GM23248 (cell line): ENCODE measurements at places on chromosomes 4 and X. TPM values are rescaled to one million over a fixed set of nuclear protein-coding genes. Genes with fewer than 3 reads are reported as not detected.

The FAM9B gene
- total RNA-seq: not detected in 2 replicates

The UGT2A3 gene
- total RNA-seq: not detected in 2 replicates

The PUDP gene
- 4.0 and 11.8 TPM in 2 replicates for total RNA-seq

The GAB3 gene
- 0.25 and 0.76 TPM in 2 replicates for total RNA-seq

The FGF2 gene
- 293 and 306 TPM in 2 replicates for total RNA-seq

The CPLX1 gene
- total RNA-seq: not detected in 2 replicates

The CSAG1 gene
- not detected in 2 replicates for total RNA-seq

The ATP2B3 gene
- total RNA-seq: not detected in 2 replicates

The ZCCHC12 gene
- not detected in 2 replicates for total RNA-seq

The PCDH18 gene
- total RNA-seq: 236 and 255 TPM in 2 replicates

The NOX1 gene
- not detected in 2 replicates for total RNA-seq

The MTHFD2L gene
- total RNA-seq: 6.3 and 10.7 TPM in 2 replicates

The AR gene
- total RNA-seq: 4.8 and 6.8 TPM in 2 replicates

The HSFX3 gene
- not detected in 2 replicates for total RNA-seq

The WAS gene
- not detected in 2 replicates for total RNA-seq

The AIMP1 gene
- total RNA-seq: 45.5 and 45.9 TPM in 2 replicates

The PSAPL1 gene
- not detected in 2 replicates for total RNA-seq

The VMA21 gene
- 65.6 and 65.9 TPM in 2 replicates for total RNA-seq

The CDKN2AIP gene
- 18.7 and 20.4 TPM in 2 replicates for total RNA-seq

The AMMECR1 gene
- 17.1 and 17.2 TPM in 2 replicates for total RNA-seq

The ZNF518B gene
- 19.0 and 28.7 TPM in 2 replicates for total RNA-seq

The EXOSC9 gene
- 44.1 and 48.4 TPM in 2 replicates for total RNA-seq

The CFAP47 gene
- not detected in 2 replicates for total RNA-seq
